Left forelimb (tissue), 1 donor: ENCODE measurements at places on chromosomes 12 and 14.

DNA sequence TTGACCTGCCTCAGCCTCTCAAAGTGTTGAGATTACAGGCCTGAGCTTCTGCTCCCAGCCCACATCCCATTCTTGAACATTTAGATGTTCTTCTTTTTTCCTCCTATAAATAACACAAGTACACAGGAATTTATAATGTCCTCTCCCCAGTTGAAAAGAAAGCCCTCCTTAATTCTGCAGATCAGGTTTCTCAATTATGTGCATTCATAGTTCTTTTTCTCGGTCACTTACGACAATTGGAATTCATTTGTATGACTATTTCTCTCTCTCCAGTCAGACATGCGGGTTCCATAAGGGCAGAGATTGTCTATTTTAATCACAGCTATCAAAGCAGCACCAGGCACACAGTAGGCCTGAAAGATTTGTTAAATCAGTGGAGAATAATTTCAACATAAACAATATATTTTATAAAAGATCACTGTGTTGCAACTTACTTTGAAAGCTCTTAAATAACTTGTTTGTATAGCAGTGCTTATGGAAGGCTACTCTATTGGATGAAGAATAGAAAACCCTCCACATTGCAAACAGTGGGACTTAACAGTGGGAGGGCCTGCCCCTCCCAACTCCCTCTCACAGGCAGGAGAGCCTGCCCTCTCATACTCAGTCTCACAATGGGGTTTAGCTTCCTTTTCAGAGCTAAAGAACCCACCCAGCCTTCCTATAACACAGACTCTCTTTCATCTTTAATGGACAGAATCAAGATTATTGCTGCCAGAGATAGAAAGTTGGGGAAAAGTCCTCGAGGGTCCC is 84.1 kb upstream of the TRAF3 start:
- no peak for DNase-seq

GRCh38 chr12:27142101-27142721 is 59.8 kb upstream of the C12orf71 start:
- no peak for DNase-seq

DNA sequence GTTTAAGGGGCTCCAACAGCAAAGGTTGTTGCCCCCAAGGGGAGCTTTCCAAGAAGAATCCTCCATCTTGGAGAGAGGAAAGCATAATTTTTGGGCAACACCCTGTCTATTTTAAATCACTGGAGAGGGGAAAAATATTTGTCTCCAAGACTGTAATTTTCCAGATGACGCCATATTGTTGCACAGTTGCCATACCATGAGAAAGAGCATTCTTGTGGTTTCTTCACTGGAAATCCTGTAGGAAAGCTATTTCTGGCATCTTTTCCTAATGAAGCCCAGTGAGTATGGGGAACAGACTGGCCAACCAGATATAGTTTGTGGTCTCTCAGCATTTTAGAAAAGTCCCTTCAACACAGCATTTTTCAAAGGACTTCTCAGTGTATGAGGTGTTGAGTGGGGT is 88.1 kb upstream of the MANSC4 start:
- DNase-seq: no peak

DNA sequence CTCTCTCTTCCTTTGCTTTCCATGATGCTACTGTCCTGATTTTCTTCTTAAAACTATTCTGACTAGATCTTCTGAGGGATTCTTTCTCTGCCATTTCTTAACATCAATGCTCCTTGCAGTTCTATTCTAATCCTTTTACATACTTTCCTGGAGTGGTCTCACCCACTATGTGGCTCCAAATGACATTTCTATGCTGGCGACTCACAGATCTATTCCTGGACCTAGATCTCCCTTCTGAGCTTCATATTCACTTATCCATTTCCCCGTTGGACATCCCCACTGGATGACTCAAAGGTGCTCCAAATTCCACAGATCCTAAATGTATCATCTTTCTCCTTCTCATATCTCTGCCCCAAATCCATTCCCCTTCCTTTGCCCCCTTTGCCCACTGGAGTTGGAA is 4.1 kb downstream of the TEP1 start:
- no peak for DNase-seq
